Occipital lobe (tissue), 3 donors: ENCODE measurements at places on chromosomes 7 and 10. TPM values are rescaled to one million over a fixed set of nuclear protein-coding genes. Genes with fewer than 3 reads are reported as not detected.

DNA sequence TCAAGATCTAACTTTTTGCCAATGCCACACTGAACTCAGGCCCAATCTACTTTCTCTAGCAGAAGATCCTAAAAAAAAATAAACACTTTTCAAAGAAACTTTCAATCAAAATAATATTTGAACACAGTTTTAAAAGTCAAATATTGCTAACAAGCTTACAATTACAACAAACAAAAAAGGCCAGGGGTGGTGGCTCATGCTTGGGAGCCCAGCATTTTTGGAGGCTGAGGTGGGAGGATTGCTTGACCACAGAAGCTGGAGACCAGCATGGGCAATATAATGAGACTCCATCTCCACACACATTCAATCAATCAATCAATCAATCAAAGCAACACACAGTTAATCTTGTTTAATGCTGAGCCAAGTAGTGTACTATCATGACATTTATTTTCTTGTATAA lies 149.2 kb downstream of the CYP26A1 start:
- DNase-seq: no peak

- DNase-seq: no peak
Measured at GRCh38 chr10:113905756-113906155, 51.3 kb downstream of the NHLRC2 start.

- no peak for DNase-seq
Measured at GRCh38 chr10:24197263-24197662, 11.7 kb upstream of the KIAA1217 start.

- DNase-seq: no peak
Measured at GRCh38 chr7:124792002-124792401, 26.4 kb upstream of the GPR37 start.

- no peak for DNase-seq
Measured at GRCh38 chr7:106840342-106840741, 24.7 kb upstream of the PIK3CG start.

NRG3 gene
- 23.1 TPM for total RNA-seq

OR2A42 gene
- not detected for total RNA-seq

ADAM12 gene
- total RNA-seq: 4.7 TPM
